ENCODE measurements at places on chromosomes 1 and 21.

DNA sequence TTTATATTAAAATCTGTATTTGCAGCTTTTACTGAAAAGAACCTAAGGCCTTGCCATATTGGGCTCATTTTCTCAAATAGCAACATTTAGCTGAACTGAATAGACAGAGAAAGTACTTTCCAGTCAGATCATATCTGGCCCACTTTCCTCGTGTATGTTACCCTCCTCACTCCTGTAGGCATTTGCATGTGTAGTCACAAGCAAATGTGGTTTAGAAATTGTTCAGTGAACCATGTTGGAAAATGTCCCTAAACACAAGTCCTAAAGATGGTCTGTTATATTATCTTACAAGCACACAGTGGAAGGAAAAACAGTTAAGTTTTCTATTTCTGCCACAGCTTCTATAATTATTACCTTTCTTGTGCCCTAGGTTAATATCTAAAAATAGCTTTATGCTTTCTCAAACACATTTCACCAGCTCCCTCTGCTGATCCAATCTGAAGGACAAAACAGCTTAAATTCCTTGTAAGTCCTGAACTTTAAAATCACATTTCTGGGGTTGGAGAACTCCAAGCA lies 606 bp upstream of the FMO4 start:
- DNase-seq, result no peak

DNA sequence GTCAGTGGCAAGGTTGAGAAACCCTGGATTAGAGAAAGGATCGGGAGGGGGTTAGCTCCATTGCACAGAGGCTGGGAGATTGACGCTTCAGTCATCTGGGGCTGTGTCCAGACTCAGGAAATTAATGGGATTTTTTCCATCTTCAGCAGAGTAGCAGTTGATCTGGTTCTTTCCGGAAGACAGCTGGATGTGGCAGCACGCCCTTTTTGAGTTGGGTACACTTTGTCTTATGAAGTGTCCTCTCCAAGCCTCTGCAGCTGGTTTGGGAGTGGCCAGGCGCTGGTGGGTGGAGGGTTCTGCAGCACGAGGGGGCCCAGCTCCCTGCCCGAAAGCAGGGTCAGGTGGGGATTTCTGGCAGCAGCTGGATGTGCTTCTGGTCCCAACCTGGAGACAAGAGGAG lies 95.1 kb downstream of the TAS1R2 start:
- no peak for DNase-seq

DNA sequence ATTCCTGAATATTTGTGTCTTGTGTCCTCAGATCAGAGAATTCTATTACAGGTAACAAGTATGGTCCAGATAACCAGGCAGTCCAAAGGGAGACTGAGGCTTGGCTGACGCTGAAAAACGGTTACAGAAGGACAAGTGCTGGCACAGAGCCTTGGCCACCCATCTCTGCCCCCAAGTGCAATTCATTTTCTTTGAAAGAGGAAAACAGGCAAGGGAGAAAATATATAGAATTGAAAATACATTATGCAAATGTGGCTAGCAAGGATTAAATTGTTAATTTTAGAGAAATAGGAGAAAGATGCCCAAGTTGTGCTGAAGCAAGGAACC lies 1.2 kb downstream of the SORT1 start:
- DNase-seq, result no peak

DNA sequence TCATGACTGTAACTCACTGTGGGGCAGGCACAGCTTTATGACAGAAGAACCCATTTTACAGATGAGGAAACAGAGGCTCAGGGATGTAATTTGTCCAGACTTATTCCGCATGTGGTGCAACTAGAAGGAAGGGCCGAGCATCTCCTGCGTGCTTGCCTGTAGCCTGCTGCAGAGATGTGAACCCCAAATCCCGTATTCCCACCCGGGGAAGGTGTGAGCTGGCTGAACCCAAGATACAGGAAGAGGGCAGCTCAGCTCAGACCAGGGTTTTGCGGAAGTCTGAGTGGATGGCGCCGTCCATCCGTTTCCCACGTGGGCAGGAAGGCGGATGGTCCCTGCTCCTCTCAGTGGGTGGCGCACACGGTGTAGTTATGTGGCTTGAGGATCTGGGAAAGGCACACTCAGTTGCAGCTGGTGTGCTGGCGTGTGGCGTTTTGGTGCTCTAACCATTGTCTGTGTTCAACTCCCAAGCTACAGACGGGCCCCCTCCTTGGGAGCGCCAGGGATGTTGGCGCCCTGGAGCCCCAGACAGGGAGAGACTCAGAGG lies 1.2 kb downstream of the CROCC start:
- no peak for DNase-seq

DNA sequence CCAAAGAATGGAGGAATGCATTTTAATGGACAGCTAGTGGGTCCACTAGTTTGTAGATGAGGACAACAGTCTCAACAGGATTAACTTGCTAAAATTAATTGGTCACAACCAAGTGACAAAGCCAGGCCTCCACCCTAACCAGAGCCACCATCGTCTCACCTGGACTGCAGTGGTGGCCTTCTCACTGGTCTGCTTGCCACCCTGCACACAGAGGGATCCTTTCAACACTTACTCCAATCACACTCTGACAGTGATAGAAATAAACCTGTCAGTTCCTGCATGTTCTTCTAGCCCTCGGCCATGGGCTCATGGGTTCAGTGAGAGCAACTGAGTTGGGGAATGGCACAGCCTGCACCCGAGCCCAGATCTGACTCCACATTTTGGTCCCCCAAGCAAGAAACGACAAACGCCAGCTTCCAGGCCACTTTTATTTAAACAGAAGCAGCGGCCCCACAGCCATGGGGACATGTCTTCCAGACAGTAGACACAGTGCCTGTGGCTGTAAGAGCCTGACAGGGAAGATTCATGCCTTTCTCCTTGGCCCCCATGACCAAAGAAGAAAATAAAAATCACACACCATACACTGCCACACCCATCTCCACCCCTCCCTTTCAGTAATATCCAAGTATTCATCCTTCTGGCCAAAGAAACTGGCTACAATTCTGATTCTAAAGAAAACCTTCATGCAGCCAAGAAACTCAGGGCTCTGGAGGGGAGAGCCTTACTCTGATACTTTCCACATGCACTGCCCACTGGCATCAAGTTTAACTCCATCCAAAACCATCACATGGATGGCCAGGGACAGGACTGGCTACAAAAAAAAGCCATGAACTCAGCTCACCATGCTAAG lies 37.6 kb downstream of the DHCR24 start:
- DNase-seq, result no peak

GRCh38 chr1:91570120-91570448 lies 69.4 kb downstream of the CDC7 start:
- DNase-seq, result no peak

DNA sequence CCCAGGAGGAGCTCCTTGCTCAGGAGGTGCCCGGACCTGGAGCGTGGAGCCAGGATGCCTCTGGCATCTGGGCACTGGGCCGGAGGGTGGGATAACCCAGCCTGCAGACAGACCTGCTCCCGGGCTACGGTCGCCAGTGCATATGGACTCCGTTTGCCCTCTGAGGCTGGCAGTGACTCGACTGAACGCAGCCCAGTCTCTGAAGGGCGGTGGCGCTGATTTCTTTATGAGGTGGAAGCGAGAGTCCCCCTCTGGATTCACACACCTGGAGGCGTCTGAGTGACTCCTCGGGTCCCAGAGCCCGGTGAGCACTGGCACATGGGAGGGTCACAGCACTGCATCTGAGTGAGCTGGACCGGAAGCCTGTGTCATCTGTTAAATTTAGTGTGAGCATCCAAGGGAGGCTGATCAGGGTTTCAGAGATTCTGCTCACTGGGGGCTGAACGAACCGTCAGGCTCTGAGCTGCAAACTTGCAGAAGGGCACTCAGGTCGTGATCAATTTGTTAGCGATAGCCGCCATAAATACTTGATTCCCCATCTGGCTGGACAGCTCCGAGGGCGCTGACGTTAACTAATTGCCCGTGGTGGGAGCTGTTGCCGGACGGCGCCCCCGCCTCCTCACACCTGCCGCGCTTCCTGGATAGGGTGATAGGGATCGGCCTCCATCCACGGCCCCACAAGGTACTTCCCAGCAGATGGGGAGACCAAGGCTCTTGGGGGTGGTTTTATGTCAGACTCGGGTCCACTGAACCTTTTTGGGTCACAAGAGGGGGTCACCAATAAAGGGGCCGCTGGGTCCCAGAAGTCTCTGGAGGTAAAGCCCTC lies 60.7 kb upstream of the TTC34 start:
- DNase-seq, result no peak

DNA sequence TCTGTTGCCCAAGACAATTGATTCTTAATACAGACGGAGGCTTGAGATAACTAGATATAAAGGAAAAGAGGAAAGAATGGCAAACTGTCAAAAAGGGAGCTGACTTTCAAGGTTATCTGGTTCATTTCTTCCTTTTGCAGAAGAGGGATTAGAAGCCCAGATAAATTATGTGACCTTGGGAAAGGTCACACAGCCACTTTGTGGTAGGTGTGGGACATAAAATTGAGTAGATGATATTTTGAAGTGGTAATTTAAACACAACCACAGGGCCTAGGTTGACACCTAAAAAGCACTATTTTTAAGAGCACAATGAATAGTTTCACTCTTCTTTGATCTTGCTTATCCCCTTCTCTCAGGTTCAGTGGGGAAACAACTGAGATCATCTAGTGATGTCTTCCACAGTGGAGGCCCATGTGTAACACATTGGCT lies 16.9 kb upstream of the KIAA0040 start:
- DNase-seq, result no peak
